DMS 273 treated with DMSO at 0.1 percent for 48 hours (cell line): ENCODE measurements at places on chromosomes 7 and 10.
A peak's percentile ranks its signal among the peaks of the same experiment; 100 is the strongest.

DNA sequence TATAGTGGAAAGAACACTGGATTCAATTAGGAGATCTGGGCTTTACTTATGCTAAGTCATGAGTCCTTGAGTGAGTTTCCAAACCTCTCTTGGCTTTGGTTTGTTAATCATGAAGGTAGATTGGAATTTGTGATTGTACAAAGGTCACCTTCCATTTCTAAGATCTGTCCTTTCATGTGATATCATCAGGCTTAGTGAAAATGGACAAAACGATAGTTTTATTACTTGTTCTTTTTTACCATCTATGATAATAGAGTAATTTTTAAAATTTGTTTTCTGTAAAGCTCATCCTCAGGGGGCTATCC is 309.0 kb downstream of the BICC1 start:
- DNase-seq = no peak

GRCh38 chr7:732094-732541 is 5.0 kb upstream of the PRKAR1B start:
- DNase-seq = peak; percentile 39

DNA sequence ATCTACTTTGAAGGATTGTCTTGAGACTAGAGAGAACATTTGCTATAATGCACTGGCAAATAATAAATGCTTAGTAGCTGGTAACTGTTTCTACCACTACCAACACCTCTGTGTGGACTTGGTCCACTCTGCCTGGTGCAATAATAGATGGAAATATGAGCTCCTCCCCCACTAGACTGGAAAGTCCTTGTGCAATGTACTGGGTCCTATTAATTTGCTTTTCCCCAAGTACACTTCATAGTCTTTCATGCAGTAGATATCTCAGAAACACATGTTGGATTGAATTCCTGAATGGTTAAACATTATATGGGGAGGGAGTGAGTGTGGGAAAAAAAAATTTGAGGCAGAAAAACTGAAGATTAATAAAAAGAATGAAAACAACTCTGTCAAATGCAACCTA is 119.3 kb downstream of the C10orf90 start:
- DNase-seq = no peak

DNA sequence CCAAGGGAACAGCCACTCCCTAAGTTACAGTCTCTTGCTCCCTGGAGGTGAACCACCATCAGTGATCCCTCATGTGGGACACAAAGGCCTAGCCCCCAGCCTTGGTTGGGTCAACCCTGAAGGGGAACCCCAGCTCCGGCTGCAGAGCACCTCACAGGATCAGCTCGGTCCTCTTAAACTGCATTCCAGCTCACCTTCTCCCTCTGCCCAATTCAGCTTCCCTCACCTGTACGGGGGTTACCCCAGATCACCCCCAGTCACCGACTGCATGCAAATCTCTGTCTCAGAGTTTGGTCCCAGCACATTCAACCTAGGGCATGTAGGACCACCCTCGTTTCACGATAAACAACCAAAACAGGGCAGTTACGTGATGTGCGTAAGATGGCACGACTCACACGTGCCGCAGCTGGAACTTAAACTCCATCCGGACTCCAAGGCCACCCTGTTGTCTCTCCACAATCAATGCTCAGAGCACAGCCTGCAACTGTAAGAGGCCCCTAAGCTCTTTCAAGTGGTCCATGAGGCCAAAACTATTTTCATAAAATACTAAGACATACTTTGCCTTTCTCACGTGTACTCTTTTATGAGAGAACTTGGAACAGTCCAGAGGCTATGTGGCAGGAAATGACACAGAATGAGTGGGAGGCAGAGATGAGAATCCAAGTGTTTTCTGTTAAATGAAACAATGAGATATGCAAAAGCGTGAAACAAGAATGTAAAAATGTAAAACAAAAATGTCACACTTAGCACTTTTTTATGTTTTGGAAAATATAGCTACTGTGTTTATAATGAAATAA is 285.2 kb downstream of the PTPRN2 start:
- DNase-seq = no peak

DNA sequence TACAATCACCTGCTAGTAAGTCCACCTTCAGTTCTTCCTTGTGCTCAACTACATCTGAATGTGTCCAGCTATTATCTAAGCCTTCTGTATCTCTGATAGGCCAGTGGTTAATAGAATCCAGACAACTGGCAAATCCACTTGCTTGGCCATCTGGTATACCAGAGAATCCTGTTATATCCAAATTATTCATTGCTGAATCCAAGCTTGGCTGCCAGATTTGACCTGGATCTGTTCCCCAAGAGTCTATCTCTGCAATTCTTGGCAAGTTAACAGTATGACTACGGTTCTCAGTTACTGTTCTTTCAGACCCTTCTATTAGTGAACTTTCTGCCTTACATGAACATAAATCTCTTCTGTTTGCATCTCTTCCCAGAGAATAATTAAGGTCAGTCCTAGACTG is 154.6 kb upstream of the TARP start:
- no peak for DNase-seq

DNA sequence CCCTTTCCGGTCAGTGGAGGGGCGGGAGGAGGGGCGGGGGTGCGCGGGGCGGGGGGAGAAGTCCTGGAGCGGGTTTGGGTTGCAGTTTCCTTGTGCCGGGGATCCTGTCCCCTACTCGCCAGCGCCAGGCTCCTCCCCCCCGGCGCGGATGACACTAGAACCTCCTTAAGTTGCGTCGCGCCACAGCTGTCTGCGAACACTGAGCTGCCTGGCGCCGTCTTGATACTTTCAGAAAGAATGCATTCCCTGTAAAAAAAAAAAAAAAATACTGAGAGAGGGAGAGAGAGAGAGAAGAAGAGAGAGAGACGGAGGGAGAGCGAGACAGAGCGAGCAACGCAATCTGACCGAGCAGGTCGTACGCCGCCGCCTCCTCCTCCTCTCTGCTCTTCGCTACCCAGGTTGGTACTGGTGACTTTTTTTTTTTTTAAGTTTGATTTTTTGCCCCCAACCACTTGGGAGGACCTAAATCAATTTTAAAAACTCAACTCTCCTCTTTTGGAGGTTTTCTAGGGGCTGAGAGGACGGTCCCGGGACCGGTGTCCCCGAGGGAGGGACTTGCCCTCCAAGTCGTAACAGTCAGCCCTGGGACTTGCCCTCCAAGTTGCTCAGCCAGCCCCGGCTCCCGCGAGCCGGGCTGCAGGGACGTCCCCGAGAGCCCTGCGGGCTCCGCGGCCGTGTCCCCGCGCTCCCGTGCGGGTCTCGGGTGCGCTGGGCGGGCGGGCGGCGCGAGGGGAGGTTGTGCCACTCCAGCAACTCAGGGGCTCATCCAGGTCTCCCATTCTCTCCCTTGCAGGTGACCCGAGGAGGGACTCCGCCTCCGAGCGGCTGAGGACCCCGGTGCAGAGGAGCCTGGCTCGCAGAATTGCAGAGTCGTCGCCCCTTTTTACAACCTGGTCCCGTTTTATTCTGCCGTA is at the start of gene GATA3:
TSS of gene GATA3 (plus strand) at position 195 of the 914 bp plus-strand sequence. CDS start 968 bp downstream, outside the sequence.
- DNase-seq = no peak

GRCh38 chr7:84629640-84630318 is 435.2 kb upstream of the SEMA3A start:
- no peak for DNase-seq

- no peak for DNase-seq
Observed at GRCh38 chr10:14179251-14179650, 151.5 kb downstream of the FRMD4A start.

GRCh38 chr7:38584443-38585210 is 46.5 kb downstream of the AMPH start:
- no peak for DNase-seq

DNA sequence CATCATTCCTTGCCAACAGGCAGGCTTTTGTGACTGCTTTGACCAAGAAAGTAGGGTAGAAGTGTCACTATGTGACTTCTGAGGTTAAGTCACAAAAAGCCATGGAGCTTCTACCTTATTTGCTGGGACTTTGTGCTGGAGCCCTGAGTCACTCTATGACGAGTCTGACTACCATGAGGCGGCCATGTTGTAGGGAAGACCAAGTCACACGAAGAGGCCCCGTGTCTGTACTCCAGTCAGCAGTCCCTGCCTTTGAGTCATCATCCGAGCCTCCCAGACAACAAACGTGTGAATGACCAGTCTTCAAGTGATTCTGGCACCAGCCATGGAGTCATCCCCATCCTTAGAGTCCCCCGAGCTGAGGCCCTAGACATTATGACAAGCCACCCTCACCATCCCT is 3.5 kb upstream of the MYL10 start:
- no peak for DNase-seq

DNA sequence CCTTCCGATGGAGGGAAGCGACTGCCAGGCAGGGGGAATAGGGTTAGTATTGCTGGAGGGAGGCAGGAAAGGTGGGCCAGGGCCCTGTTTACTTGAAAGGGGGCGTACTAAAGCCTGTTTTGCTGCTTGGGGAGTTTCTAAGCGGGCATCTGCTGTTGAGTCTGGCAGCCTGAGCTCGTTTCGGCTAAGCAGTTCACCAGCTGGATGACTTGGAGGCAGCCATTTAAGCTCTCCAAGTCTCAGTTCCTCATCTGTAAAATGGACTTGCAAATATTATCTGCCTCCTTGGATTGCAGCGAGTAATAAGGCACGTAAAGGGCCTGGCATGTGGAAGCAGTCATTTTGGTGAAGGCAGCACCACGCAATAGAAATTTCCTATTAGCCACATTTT is 44.0 kb downstream of the LDB3 start:
- no peak for DNase-seq

DNA sequence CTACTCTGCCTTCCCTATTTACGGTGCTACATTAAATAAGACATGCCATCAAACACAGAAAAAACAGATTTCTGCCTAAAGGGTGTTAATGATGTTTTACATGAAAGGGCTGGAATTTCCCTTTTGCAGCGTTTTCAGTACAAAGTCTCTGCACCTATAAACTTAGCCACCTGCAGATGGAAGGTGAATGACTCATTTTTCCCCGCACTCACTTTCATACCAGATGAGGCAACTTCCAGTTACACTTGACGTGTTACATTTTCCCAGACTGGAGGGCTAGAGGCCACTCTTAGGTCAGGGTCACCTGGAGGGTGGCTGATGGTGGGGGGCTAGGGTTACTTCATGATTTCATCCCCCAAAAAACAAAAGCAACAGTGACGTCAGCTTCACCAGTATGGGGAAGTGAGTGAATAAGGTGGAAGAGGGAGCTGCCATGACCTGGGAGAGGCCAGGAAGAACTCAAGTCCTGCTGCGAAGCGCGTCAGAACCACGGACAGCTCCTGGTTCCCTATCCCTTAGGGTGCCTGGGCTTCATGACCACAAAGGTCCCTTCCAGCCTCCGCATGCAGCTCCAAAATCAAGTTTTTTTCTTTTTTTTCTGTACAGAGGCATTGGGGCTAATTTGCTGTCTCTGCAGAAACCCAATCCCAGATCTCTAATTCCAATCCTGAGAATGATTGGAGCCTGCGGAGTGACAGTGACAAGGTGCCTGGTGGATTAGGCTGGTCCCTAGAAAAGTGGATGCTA is 94.0 kb downstream of the ADARB2 start:
- no peak for DNase-seq

- no peak for DNase-seq
Observed at GRCh38 chr10:21369697-21370096, 155.8 kb downstream of the SKIDA1 start.

DNA sequence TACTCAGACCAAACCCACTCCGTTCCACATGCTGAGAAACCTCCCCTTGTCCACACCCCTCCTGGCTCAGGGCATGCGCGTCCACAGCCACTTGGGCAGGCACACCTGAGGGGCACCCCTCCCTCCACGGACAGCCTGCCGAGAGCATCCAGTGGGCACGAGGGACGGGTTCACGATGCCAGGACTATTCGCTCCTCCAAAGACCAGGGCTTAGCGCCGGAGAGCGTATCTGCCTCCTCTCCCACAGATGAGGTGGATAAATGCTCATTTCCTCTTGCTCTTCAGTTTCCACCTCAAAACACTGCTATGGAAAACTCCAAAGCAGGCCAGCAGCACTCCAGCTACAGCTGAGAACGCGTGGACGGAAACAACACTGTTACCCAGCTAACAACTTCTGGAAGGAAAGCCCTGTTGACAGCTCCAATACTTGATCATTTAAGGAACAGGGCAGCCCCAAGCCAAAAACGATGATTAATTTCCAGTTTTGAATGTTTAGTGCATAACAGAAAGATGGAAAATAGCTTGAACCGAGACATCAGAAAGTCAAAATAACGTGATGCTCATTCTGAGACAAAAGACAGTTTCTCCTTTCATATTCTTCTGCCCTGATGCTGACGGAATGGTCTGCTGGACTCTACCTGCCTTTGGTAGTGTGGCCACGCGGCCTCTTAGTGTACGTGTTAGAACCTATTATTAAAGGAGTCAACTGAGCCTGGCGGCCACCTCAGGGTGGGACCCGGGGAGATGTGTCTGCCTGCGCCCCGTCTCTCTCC is 204.7 kb downstream of the DNAJB6 start:
- DNase-seq = no peak

DNA sequence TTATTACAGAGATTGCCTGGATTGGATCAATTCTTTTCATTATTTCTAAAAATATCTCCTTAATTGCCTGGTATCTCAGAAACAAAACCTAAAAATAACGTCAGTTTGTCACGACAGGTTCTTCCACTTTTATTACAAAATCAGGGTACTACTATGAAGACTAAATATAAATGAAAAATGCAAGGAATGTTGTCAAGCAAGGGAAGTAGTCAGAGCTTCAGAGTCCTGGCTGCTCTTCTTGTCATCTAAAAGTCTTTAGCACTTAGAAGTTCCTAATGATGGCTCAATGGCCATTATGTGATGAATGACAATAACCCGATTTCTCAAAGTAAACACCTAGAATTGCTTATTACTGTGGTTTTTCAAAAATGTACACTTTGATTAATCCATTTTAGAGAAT is 192.2 kb downstream of the SEMA3A start:
- no peak for DNase-seq

DNA sequence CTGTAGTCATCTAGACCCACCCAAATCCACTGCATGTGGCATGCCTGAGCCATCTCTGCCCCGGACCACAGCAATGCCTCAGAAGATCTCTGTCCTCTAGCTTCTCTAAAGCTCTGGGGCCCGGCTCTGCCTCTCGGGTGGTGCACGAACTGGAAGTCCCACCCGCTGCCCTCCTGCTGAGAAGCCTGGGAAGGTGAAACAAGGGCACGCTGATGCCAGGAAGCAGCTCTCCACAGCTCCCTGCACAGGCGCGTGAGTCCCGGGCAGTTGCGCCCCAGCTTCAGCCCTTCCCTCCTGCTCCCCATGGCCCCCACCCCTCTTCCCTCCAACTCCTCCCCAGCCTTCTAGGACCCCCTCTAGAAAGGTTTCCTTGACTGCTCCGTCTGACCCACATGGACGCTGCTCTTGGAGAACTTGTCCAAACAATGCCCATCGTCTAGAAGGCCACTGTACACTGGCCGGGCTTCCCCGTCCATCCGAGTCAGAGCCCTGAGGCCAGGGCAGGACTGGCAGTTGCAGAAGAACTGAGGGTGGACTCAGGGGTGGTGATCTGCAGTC is 12.8 kb downstream of the KCNH2 start:
- no peak for DNase-seq

GRCh38 chr10:112376396-112376790 is 2.5 kb downstream of the ACSL5 start:
- no peak for DNase-seq

GRCh38 chr10:17708821-17709220 is 43.2 kb upstream of the TMEM236 start:
- DNase-seq = no peak

- no peak for DNase-seq
Observed at GRCh38 chr7:20193242-20193777, 23.9 kb downstream of the MACC1 start.
